ENCODE measurements at places on chromosomes 5 and 9.

- DNase-seq, result no peak
Measured at GRCh38 chr9:114263853-114264510, 58.9 kb upstream of the ORM1 start.

DNA sequence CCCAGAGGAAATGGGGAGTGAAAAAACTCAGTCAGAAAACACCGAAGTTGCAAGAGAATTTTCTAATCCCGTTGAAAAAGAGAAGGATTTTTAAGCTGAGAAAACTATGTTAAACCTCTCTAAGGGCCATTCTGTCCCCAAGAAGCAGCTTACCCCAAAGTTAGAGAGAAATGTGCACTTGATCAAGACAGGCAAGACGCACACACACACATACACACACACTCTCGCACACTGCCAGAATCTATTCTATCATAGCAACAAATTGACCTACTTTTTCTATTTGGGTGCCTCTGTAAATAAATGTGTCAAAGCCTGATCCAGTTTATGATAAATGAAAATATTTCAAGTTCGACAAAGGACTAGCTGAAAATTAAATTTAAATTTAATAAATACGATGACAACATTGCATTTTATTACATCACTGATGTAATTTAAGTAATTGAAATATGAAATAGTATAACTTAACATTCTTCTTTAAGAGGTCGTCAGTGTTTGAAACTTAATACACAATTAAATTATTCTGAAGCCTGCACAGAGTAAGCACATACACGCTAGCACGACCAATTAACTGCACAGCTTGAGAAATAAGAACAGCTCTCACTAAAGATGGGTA lies 5.9 kb downstream of the NFIL3 start:
- no peak for DNase-seq

DNA sequence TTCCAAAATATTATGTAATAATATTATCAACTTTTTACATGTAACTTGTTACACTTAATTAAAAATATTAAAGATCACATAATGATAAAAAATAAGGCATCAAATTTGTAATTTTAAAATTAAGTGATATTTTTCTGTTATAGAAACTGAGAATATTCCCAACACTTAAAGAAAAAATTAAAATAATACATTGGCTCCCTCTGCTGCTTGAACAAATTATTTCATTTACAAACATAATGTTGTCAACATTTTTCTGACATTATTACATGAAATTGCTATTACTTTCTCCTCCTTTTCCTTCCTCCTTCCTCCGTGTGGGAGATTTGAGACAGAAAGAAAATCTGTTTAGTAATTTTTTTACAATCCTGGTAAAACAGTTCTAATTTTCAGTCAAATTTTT lies 42.3 kb downstream of the RNF180 start:
- no peak for DNase-seq

GRCh38 chr5:113524927-113525326 lies 11.4 kb downstream of the YTHDC2 start:
- no peak for DNase-seq

DNA sequence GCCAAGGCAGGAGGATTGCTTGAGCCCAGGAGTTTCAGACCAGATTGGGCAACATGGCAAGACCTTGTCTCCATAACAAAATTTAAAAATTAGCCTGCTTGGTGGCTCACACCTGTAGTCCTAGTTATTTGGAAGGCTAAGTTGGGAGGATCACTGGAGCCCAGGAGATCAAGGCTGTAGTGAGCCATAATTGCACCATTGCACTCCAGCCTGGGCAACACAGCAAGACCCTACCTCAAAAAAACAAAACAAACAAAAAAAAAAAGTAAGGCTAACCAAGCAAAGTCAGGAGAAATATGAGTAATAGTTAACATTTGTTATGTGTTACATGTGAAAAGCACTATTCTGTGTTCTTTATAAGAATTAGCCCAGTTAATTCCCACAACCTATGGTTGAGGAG lies 74.7 kb downstream of the FOXB2 start:
- no peak for DNase-seq

- DNase-seq, result no peak
Measured at GRCh38 chr9:33946779-33947535, 101.7 kb downstream of the UBAP2 start.

DNA sequence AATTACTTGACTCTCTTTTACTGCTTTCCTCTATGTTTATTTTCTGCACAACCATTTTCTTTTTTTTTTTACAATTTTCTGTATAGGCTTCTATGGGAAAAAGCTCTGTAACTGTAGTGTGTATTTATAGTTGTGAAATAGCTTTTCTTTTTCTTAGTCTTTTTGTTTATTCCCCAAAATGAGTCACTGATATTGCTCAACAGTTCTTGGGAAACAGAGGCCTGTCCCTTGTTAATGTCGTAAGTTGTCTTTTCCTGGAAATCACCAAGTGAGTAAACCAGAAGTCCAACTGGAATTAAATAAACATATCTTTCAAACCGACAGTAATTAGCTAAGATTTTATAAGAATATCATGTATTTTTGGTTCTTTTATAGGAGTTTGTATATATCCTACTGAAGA lies 325.1 kb upstream of the PRR16 start:
- peak; percentile 9 for DNase-seq

DNA sequence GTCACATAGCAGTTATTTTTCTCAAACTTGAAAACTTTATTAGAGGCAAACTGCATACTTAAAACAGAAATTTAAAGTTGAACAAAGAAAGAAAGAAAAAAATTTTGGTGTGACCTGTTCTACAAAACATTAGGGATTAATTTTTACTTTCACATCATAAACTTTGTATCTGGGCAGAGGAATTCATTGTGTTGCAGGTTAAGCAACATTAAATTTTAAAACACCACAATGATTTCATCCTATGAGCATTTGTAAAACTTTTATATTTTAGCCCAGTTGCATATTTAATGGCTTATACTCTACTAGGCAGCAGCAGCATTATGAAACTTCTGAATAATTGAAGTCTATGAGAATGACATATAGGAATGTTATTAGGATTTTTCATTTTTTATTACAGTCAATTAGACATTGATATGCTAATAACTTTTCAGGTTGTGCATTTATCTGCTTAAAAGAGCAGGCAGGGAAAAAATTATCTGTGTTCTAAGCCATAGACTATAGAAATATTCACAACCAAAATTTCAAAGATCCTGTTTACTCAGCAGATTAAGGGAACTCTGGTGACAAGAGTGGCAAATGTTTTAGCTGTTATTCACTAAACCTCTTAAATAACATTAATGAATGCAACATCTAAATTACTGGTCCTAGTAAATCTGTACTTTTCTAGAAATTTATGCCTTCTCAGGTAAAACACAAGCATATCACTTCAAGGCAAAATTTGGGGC lies 1088.5 kb upstream of the CDH6 start:
- DNase-seq, result no peak

GRCh38 chr9:21815643-21816042 lies 13.2 kb downstream of the MTAP start:
- DNase-seq, result no peak

GRCh38 chr5:90307782-90308181 lies 101.8 kb downstream of the CETN3 start:
- DNase-seq, result no peak

DNA sequence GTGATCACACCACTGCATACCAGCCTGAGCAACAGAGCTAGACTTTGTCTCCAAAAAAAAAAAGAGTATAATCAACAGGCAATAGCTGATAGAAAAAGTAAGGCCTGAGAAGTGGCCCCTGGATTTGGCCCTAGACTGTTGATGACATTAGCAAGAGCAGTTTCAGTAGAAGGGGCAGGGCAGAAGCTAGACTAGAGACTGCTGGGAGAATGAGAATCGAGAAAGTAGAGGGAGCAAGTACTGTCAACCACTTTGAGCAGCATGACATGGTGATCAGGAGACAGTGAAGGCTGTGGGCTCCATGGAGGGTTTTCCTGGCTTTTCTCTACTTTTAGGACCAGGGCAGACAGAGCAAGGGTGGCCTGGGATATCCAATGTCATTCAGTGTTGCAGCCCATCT lies 34.9 kb upstream of the B4GALT1 start:
- no peak for DNase-seq

DNA sequence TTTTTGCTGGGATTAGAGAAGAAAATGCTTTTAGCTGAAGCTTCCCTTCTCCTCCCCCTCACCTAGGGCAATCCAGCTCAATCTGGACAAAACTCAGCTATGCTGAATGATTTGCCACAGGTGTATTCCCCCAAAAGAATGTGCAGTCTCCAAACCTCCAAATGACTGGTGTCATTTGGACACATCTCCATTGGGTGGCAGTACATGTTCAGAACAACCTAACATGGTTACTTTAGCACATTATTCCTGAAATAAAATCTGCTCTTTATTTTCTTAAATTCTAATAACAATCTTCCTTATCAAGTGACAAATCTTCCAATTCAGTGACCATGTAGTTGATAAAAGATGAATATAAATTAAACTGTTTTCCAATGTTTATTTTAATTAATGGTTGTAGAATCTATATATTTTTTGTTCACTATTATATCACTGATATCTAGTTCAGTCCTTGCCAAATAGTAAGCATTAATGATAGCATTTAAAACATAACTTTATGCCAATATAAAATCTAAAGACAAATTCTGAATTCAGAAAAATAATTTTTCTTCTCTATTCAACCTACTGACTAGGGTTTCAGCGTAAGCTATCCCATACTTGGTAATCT lies 61.3 kb upstream of the MOCS2 start:
- peak; percentile 10 for DNase-seq

DNA sequence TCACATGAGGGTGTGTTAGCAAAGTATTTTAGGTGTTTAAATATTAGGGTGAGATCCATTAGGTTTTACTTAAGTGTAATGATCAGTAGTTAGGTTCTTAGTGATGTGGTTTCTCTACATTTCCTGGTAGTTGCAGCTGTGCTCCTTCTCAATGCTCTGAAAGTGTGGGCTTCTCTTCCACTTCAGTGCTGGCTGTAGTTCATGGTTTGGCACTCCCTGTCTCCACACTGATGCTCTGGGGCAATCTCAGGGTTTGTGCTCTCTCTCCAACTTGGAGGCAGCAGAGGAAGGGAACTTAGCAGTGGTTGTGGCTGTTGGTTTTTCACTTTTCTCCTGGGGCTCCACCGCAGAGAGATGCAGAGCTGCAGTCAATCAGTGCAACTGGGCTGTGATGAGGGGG lies 507.5 kb downstream of the TMEM232 start:
- no peak for DNase-seq
